ENCODE measurements at places on chromosomes 7 and 10.

DNA sequence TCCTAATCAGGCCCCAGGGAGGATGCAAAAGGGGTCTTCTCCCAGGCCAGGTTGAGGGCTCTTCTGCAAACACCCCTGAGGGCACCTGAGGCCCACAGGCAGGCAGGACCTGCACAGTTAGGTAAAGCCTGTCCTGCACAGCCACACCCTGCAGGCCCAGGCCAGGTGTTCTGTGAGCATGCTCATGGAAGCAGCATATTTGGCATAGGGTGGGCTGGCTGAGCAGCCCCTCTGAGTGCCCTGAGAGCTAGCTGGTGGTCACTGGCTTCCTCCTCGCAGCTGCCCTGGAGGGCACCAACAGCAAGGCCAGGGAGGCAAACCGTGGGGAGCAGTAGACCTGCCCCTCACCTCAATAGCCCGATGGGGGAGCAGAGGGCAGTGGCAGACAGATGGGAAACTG, 3.7 kb upstream of the RET start:
- DNase-seq: no peak

DNA sequence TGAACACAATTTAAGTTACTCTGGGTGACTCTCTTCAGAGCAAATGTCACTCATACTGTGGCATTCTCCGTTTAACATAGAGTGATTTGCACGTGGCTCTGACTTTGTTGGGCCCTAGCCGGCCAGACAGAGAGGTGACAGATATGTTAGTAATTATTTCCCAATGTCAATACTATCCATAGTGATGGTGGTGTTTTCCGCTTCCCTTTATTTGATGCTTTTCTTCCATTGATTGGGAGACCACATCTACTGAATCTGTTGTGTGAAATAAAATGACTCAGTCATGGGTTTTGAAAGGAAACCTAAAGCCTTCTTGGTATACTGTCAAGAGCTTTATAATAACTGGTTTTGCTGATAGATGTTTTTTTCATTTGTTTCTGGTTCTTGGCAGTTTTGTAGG, 7.4 kb downstream of the AVL9 start:
- DNase-seq: no peak

- DNase-seq: no peak
These were observed 9.0 kb downstream of the PRKAG2 start for GRCh38 chr7:151867912-151868311.

- peak; percentile 71 for DNase-seq
These were observed at the start of gene SMKR1 for GRCh38 chr7:129501760-129502707. Gene SMKR1 (plus strand): TSS chr7:129502531. CDS start chr7:129502825, 294 bp downstream.

- no peak for DNase-seq
These were observed 220.3 kb downstream of the RPS24 start for GRCh38 chr10:78254013-78254412.

DNA sequence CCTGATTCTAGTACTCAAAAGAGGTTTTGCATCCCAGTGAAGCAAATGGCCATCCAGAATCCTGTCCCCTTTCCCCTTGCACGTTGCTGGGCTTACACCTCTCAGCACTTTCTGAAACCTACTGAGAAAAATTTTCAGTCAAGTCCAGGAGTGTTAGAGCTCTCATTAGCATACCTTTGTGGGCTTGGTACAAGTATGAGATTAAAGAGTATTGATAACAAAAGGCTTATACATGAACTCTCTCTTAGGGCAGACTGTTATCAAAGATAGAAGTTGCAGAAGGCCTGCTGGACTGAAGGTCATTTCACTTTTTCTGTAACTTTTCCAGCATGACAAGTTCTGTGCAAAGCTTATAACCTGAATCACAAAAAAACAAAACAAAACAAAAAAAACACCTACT, at the start of gene ASAH2:
Gene ASAH2 (minus strand): TSS at position 123 of the 400 bp plus-strand sequence. CDS start 2,906 bp downstream, outside the sequence.
- DNase-seq: no peak

- peak; percentile 13 for DNase-seq
These were observed 988 bp upstream of the EN2 start for GRCh38 chr7:155456738-155457543.

GRCh38 chr10:131920151-131920550, 19.3 kb downstream of the PPP2R2D start:
- DNase-seq: no peak

- no peak for DNase-seq
These were observed 28.9 kb downstream of the MGAM start for GRCh38 chr7:142024547-142024946.

DNA sequence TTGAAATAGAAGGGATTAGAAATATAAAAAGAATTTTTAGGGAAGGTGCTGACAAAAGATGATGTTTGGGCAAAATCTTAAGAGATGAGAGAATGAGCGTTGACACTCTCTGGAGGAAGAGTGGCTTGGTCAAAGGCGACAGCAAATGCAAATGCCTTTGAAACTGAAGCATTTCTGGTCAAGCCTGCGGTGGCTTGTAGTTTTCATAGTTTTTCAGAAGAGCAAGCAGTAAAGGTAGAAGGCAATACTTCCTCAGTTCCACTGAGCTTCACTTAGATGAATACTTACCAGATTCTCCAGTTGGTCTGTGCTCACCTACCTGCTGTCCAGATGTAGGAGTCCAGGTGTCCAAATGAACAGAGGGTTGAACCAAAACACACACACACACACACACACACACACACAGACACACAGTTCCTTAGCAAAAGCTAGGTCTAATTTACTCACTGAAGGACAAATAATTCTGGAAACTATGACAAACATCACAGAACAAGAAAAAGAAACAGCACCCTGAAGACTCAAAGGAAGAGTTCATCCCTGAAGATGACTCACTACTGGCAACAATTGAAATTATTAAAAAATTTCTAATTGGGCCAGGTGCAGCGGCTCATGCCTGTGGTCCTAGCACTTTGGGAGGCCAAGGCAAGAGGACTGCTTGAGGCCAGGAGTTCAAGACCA, 12.1 kb upstream of the STK17A start:
- DNase-seq: no peak

DNA sequence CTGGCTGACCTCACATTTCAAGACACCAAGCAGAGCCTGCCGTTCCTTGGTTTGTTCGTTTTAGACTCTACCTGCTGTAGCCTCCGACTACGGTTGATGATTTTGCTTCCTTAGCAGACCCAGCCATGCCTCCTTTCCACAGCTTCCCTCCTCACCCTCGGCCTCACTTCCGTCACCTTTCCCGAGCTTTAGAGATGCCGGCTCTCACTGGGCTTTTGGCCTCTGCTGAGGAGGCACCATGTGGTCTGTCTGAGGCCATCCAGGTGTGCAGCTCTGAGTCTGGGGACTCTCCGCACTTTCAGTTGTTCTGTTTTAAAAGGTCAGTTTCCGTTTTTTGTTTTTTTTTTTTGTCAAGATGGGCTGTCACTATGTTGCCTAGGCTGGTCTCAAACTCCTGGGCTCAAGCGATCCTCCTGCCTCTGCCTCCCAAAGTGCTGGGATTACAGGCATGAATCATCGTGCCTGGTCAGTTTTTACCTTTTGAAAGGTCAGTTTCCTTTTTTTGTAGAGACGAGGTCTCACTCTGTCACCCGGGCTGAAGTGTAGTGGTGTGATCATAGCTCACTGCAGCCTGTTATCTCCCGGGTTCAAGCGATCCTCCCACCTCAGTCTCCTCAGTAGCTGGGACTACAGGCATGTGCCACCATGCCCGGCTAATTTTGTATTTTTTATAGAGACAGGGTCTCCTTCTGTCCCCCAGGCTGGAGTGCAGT, 11.7 kb downstream of the ORAI2 start:
- DNase-seq: no peak
